ENCODE measurements at places on chromosomes 3 and 15.

- no peak for DNase-seq
Observed at GRCh38 chr3:86987421-86987715, 3.6 kb downstream of the VGLL3 start.

DNA sequence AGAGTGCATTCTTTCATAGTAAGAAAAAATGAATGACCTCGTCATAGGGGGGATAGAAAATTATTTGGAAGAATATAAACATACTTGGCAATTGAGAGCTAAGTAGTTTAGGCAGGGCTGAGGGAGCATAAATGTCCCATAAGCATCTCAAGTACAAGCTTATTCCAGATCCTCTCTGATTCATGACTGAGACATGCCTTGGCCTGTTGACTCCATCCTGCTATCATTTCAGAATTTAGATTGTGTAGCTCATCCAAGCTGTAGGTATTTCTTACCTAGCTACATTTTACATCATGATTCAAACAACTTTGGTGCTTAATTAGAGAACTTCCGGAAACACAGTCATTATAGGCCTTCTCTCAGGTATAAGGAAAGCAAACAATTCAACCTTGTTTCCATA lies 12.3 kb downstream of the POGLUT1 start:
- no peak for DNase-seq

GRCh38 chr3:153706706-153707105 lies 414.5 kb upstream of the ARHGEF26 start:
- DNase-seq, result no peak

GRCh38 chr3:27174530-27174929 lies 194.7 kb downstream of the NEK10 start:
- DNase-seq, result no peak

DNA sequence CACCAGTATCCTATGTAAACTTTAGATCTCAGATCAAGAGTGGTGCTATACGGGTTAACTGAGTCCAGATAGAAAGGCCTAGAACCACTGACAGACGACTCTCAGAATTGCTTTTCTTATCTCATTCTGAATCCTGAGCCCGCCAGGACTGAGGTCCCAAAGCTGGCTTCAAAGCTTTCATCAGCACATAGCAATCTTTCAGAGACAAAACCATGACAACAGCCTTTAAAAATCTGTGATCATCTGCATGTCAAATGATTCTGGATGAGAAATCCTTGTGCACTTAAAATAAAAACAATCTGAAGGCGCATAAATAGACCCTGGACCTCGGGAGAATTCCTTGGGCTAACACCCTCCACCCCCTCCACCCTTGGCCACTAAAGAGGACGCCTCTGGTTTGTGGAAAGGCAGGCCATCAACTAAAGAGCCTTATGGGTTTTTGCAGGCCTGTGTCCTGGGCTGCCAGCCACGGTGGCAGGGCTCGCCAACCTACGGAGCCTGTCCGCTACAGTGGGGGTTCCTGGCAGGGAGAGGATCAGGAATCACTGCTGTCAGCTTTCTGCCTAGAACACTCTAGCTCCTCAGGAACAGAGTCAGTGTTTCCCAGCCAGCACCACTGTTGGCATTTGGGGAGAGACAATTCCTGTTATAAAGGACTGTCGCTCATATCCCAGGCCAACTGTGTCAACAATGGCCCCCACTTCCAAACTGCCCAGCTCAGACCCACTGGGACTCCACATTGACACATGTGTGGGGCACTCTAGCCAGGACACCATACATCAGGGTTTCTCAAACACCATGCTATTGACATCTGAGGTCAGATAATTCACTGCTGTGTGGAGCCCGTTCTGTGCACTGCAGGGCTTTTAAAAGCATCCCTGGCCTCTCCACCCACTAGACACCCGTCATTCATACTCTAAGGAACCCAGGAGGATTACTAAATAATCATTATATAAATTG lies 20.2 kb downstream of the TLE3 start:
- DNase-seq, result no peak

GRCh38 chr3:123395235-123395634 lies 53.7 kb downstream of the ADCY5 start:
- no peak for DNase-seq

- DNase-seq, result no peak
Observed at GRCh38 chr3:175485436-175485835, 626.3 kb downstream of the NAALADL2 start.

- DNase-seq, result no peak
Observed at GRCh38 chr15:65329984-65330735, 25.7 kb downstream of the RNU5B-1 start.

DNA sequence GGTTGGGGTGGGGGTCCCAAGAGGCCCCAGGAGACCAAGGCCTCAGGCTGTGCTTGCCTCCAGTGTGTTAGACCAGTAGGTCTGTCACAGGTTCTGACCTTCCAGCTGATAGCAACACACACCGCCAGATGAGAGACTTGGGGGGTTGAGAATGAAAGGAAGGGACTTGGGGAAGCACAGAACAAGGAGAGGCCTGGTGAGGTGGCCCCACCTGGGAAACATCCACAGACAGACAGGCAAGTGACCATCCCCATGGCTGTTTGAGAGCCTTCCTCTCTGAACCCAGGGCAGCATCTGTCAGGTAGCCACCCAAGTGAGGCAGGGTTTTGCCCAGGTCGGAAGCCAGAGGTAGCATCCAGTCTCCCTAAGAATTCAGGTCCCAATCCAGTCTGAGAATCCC lies 35.0 kb upstream of the VPS8 start:
- no peak for DNase-seq

DNA sequence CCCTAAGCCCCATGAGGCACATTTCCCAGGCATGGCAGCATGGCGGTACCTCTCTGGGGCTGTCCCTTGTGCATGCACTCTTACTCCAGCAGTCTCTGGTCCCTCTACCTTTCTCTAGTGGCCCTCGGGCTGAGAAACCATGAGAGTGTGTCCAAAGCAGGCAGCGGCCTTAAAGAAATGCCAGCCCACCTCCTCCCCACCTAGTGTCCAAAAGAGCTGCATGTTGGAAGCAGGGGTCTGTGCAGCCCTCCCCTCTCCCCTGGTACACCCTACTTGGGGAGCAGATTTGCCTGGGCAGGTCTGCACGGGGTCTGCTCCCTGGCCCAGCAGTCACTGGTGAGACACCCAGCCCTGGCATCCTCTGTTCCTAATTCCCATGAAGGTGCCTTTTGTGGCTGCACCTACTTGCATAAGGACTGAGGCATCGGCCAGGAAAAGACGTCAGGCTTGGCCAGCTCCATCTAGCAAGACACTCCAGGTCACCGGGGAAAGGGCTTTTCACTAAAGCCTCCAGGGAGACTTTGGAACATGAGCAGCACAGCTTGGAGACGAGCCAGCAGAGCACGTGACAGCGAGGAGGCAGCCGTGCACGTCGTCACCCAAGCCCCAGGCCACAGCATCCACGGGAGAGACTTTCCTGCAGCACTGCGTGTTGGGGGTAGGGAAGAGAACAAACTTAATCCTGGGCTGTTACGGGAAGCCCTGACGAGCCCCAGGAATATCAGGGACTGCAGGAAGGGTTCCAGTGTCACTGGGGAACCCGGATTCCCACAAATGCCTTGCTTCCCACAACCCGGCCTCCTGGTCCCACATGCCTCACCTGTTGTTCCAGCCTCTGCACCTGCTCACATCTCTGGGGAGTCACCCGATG lies 38.8 kb downstream of the TM2D3 start:
- DNase-seq, result no peak

DNA sequence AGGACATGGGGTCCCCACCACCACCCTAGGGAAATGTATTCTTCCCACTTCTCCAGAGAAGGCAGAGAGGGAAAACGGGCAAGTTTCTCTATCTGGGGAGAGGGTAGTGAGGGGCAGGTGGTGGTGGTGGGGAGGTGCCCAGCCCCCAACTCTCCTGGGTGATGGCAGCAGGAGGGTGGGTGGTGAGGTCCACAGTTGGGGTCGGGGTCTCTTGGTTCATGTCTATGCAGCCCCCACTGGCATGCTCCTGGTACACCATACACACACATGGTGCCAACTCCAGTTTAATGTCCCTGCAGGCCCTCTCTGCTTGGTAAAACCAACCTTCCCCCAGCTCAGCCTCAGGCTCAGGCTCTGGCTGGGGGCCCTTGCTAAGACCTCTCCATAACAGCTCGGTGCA lies 254.5 kb upstream of the LYSMD4 start:
- no peak for DNase-seq

- no peak for DNase-seq
Observed at GRCh38 chr3:13462125-13462629, 17.9 kb upstream of the HDAC11 start.

DNA sequence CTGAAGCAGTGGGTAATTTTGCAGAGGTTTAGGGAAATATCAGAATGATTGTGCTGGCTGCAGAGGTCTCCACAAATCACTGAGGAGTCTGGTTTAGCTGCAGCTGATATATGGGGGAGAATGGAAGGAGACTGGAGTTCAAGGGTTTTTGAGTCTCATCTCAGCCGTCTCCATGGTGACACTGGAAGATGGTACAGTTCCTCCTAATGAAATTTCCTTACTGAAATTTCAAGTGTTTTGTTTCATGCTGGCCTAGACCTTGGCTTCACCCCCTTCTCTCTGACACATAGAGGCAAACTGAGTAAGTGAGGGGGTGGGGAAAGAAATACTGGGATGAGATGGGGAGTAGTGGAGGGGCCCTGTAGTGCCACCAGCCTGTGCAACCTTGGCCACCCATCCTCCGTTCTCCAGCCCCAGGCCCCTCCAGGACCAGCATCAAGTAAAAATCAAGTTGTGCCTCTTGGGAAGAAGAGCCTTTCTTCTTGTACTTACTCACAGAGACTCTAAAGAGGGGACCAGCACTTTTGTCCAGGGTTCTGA lies 17.8 kb upstream of the MORF4L1 start:
- DNase-seq, result no peak
